Calu3 (cell line): ENCODE measurements at places on chromosomes 11 and 22. TPM values are rescaled to one million over a fixed set of nuclear protein-coding genes. Genes with fewer than 3 reads are reported as not detected.

PHETA2 gene
- total RNA-seq: 1.3 and 1.5 TPM in 2 replicates

DNA sequence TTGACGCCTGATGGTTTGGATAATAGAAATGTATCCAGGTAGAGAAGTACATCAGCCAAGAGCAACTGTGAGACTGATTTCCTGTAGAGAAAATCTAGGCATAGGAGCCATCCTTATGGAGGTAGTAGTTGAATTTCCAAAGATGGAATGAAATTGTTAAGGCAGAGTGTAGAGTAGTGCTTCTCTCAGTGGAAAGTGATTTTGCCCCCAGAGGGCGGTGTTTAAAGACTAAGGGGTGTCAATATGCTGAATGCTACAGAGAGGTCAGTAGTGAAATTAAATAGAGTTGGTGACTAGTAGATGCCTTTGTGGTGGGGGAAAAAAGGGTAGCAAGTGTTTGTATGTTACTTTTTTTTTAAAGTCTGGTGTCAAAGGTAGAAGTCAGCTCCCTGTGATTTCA lies 54.5 kb downstream of the TRIM44 start:
- DNase-seq: no peak

GRCh38 chr11:693415-693831 lies 1.6 kb downstream of the DEAF1 start:
- no peak for DNase-seq

GRCh38 chr11:821512-822371 lies 3.0 kb downstream of the PNPLA2 start:
- DNase-seq: no peak

DNA sequence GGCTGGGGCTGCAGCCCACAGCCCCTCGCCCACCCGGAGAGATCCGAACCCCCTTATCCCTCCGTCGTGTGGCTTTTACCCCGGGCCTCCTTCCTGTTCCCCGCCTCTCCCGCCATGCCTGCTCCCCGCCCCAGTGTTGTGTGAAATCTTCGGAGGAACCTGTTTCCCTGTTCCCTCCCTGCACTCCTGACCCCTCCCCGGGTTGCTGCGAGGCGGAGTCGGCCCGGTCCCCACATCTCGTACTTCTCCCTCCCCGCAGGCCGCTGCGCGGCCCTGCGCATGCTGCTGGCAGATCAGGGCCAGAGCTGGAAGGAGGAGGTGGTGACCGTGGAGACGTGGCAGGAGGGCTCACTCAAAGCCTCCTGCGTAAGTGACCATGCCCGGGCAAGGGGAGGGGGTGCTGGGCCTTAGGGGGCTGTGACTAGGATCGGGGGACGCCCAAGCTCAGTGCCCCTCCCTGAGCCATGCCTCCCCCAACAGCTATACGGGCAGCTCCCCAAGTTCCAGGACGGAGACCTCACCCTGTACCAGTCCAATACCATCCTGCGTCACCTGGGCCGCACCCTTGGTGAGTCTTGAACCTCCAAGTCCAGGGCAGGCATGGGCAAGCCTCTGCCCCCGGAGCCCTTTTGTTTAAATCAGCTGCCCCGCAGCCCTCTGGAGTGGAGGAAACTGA lies 731 bp downstream of the GSTP1 start:
- DNase-seq: peak; percentile 68

MRGPRX4 gene
- total RNA-seq: not detected in 2 replicates

- no peak for DNase-seq
Measured at GRCh38 chr11:23179609-23180008, 319.3 kb upstream of the CCDC179 start.

DNA sequence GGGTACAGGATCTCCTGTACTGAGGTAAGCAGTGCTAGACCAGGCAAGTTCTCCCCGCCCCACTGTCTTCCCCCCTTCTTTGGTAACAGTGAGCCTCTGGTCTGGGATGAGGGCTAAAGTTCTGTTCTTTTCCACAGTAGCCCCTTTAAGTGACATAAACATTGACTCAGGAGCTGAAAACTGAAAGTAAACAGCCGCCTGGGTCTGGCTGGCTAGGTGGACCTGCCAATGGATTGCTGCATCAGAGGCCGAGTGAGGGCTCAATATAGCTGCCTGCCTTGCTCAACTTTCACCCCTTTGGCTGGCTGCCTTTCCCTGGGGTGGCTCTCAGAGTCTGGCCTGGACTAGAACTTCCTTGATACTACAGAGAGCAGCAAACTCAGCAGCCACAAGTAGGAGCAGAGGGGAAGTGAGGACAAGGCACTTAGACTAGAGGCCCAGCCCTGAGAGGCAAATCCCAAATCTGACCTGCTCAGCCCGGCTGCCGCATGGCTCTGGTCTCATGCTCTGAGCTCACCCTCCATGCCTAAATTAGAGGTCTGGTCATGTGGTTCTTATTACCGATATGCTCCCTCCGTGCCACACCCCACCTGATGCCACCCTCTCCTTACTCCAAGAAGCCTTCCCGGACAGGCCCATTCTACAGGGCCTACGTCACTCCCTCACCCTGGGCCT lies 9.6 kb upstream of the UCP3 start:
- DNase-seq: peak; percentile 79

DNA sequence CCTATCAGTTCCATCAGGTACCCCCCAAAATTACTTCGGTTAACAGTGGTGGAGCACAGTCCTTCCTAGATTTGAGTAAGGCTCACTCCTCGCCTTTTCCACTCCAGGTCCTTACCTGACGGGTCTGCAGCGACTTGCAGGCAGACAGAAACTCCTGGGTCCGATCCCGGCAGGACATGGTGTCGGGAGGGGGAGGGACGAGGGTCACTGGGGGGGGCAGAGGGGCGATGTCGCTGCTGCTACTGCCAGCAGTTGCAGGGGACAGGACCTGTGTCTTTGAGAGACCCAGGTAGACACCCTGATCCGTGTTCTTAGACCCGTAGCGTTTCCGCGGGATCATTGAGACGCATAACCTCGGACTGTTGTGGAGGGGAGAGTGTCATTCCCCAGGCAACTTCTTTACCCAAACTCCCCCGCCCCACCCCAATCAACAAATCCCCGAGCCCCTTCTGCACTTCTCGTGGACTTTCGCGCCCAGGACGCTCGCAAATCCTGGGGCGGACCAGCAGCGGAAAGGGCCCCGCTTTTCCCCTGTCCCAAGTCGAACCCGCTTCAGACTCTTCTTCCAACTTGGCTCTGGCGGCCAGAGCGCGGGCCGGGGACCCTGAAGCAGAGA lies 839 bp downstream of the STX5 start:
- DNase-seq: no peak

OR8J1 gene
- not detected in 2 replicates for total RNA-seq

DNA sequence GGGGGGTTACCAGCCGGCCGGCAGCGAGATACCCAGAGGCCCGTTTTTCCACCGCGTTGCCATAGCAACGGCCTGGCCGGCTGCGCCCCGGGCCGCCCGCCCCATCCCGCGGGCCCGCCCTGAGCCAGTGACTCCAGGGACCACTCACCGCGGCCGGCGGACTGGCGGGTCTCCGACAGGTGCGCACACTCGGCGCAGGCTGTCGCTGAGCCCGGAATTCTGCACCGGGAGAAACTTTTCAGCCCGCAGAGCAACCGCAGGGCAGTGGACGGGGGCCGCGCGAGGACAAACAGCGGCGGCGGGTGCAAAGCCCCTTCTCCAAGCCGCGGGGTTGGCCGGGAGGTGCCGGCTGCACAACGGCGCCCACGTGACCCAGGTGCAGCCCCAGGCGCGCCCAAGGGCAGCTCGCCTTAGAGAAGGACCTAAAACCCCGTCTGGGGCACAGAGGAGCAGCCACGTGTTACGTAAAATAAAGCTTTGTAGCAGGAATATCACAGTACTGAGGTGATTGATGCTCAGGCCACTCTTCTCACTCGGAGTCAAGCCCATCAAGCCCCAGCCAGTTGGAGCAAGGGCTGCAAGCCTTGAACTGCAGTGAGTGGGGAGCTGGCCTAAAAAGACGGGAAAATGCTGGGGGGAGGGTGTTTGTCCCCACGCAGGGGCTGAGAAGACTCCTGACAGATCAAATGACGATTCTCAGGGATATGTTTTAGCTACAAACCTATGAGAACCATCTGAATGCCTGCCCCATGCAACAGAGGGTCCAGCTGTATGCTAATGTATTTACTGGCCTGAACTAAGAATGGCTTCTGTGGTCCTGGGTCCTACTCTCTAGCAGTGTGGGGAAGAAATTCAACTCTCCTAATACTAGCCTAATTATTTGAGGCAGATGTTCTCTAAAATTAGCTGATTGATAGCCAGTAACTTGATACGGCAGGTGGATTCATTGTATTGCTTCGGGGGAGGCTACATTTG lies at the start of gene STK33:
TSS of gene STK33 (minus strand) at position 294 of the 975 bp plus-strand sequence. CDS start 119,323 bp downstream, outside the sequence.
- peak; percentile 47 for DNase-seq

PTPRCAP gene
- total RNA-seq: 0.51 and 1.3 TPM in 2 replicates

DNA sequence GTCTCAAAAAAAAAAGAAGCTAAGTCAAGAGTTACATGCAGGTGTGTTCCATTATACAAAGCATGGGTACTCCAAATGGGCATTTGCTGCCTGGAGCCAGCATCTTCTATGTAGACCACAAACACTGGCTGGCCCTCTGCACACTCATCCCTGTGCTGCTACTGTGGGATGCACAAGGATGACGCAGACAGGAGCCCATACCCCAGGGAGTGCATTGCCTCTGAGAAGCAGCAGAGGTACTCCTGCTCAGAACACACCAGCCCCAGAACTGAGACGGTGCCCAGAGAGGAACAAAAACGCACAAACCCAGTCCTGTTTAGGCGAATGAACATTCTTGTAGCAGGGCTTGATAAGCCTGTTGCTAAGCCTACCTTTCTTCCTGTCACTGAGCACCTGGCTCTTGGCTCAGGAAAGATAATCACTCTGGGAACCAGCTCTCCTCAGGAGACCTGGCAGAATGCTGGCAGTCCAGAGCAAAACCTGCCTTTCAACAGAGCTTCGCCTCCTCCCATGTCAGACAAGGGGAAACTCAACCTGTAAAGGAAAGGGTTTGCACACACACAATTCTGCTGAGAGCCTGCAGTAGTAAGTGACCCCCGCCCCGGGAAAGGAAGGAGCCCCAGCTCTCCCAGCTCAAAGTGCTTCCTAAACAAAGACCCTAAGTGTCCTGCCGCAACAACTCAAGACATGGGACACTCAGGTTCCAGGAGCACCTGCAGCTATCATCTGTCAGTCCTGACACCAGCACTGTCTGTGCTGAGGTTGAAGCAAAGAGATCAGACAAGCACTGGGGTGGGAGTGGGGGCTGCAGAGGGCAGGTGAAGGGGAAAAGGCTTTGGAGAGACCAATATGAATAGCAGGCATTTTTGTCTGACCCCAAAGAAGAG lies 145.7 kb downstream of the TENM4 start:
- DNase-seq: no peak

- DNase-seq: no peak
Measured at GRCh38 chr11:35131094-35131493, 7.9 kb upstream of the CD44 start.

DNA sequence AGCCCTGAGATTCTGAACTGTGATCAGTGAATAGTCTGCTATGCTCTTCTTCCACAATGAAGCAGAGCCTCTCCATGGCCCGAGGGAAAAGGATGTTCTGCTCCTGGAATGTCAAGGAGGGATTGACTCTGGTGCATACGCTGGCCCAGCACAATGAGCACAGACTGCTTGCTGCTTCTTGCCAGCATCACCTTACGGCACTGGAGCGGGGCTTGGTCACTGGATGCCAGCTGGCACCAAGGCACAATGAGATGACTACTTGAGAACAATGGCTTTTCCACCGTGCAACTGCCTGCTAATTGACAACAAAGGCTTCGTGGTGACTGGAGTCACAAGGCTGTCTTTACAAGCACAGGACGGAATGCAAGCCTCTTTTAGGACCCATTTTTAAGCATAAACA lies 139.2 kb downstream of the DSCAML1 start:
- no peak for DNase-seq

DNA sequence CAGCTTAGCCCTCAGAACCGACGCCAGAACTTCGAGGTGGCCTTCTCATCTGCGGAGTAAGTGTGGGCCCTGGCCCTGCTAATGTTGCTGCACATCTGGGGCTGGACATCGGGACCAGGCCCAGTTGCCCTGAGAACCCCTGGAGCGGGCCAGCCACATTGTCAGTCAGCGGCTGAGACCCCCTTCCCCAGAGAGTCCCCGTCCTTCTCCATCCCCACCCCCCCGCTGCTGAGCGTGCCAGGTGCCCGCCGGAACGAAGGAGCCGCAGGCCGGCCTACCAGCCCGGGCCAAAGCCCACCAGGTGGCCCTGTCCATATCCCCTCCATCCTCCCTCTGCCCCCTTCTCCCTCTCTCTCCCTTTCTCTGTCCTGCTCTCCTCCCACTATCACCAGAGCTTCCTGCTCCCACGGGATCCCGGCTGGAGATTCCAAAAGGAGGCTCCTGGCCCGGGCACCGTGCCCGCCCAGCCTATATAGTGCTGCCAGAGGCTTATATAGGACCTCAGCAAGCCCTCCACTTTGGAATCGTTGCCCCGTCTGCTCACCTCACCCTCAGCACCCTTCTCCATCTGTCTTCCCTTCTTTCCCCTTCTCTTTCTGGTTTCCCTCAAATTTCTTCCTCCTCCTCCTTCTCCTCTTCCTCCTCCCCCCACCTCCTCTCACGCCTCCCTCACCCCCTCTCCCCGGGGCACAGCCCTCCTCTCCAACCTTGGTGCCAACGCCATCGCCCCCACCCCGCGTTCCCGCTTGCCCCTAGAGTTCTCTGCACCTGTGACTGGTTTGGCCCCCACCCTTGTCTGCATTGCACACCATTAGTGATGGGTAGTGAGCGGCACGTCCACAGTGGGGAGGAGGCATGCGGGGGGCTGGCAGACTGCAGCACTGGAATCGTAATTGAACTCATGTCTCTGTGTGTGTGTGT lies 7.3 kb downstream of the SELENOM start:
- no peak for DNase-seq

DNA sequence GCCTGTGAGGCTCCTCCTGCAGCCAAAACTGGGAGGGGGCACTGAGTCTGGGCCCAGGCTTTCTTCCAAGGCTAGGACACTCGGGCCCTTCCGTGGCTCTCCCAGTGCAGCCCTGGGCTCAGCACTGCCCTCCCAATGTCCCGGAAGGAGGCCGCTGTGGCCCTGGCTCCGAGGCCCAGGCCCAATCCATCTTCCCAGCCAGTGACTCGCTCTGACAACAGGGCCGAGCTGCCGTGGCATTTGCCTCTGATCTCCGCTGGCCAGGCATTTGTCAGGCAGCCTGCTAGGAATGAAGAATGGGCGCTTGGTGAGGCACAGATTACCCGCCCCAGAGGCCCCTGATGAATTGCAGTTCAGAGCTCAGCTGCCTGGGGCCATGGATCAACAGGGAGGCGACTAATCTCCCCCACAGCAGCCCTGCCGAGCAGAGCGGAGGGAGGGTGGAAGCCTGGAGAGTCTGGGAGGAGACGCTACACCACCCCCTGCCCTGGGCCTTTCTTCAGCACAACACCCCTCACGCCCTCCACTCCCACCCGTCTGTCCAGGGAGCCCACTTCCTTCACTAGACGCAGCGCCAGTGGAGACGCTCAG lies 8.3 kb downstream of the FXYD2 start:
- no peak for DNase-seq

DNA sequence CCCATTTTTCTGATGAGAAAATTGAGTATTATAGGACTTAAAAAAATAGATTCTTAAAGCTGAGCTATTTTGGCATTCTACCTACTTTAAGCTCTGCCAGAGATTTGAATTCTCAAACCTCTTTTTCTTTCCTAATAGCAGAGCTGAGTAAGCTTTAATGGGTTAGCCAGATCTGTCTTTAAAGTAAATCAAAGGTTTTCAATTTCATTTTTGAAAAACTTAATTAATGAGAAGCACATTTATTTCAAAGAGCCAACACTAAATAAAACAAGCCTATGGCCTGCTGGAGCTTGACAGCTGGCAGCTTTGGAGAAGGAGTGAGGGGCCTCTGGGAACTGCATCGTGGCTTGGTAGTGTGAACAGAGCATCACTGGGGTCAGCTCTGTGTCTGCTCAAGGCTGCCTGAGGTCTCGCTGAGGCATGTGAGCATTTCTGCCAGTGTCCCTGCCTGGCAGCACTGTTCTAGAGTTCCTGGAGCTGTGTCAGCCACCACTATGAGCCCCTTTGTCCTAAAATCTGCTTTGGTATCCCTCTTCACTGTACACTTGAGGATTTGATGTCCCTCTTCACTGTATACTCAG lies 50.4 kb upstream of the PRSS23 start:
- DNase-seq: no peak

KRTAP5-10 gene
- not detected in 2 replicates for total RNA-seq
